ENCODE measurements at places on chromosomes 2 and 18.

DNA sequence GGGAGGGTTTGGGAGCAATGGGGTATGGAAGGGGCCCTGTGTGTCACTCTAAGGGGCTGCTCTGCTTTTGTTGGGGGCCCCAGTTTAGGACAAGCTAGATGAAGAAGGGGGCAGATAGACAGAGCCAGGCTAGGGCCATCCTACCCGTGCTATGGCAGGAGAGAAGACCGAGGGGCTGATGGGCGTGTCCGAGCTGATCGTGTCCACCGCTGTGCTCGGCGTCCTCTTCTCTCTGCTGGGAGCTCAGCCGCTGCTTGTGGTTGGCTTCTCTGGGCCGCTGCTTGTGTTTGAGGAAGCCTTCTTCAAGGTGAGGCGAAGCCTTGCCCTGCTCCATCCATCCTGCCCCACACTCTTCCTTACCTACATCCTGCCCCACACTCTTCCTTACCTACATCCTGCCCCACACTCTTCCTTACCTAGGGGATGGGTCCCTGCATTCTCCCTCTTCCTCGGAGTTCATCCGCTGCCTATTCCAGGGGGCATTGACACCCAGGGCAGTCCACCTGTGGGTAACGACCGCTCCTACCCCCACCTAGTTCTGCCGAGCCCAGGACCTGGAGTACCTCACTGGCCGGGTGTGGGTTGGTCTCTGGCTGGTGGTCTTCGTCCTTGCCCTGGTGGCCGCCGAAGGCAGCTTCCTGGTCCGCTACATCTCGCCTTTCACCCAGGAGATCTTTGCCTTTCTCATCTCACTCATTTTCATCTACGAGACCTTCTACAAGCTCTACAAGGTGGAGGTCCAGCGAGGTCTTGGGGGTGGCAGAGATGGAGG lies 8.9 kb downstream of the SLC4A3 start:
- DNase-seq, result no peak

DNA sequence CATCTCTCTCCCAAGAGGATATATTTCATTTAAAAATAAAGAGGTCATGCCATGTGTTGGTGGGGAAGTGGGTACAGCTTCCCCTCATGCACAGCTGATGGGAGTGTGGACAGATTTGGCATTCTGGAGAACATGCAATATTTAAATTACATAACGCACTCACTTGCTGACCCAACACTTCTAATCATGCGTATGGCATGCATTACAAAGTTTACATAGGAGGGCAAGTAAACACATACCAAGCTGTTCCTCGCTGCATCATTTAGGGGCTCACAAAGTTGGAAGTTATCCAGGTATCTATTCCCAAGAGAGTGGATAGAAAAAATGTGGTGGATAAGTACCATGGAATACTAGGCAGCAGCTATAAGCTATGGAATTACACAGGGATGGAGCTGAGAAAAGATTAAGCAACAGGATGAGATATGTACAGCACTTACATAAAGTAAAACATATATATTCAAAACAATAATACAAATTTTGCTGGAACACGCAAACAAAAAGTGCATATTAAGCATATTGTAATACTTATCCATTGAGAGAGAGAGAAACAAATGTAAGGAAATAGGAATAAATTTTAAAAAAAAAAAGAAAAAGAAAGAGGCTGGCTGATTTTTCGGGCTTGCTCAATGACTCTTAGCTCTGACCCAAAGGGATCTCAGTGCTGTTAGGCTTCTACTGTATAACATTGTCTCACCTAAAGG lies 11.0 kb downstream of the CYP1B1 start:
- DNase-seq, result no peak

DNA sequence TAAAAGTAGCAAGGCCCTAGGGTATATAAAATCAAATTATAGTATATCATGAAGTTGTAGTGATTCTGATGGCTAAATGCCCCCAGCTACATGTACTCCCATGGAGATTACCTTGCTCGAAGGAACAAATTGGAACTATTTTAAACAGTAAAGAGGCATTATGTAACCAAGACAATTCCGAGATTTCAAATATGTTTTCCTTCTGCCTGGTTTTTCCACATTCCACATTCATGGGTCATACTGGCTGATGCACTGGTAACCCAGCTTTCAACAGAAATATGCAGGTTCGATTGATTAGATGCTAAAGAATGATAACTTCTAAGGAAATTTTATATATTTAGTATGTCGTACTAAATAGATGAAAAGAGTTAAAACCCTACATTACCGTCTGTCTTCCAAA lies 62.3 kb upstream of the MGAT4A start:
- no peak for DNase-seq

DNA sequence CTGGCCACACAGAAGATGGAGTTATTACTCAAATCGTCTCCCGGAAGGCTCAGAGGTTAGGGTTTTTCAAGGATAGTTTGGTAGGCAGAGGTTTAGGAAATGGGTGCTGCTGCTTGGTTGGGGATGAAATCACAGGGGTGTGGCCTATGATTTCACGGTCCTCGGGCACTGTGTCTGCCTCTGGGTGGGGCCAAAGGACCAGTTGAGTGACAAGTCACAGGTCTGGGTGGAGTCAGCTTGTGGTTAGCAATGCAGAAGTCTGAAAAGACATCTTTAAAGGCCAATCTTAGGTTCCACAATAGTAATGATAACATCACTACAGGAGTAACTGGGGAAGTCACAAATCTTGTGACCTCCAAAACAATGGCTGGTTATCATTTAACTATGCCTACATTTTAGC lies 387.8 kb downstream of the ZNF521 start:
- DNase-seq, result no peak

- DNase-seq, result no peak
Measured at GRCh38 chr2:23041443-23041842, 343.5 kb upstream of the KLHL29 start.

- DNase-seq, result no peak
Measured at GRCh38 chr2:176567361-176567760, 298.1 kb downstream of the MTX2 start.

DNA sequence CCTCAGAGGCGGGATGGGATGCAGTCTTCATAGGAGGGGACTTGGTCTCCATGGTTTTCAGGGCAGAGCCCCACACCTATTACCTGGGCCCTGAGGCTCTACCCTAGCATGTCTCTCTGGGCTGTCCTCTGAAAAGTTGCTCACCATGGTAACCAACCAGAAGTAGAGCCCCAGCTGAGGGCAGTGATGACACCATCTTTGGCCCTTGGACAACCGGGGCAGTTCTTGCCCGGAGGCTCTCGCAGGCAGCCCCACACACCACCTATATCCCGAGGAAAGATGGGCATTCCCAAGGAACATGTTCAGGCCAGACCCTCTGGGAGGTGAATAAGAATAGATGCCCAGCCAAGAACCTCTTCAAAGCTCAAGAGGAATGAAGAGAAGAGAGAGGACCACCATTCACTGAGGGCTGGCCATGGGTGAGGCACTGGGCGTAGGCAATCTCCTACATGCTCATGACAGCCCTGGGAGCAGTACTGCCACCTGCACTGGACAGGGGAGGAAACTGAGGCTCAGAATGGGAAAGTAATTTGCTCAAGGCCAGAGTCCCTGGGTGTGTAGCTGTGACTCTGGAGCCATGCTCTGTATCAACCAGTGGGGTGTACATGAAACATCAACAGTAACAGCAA lies 72.5 kb downstream of the HS1BP3 start:
- DNase-seq, result no peak

DNA sequence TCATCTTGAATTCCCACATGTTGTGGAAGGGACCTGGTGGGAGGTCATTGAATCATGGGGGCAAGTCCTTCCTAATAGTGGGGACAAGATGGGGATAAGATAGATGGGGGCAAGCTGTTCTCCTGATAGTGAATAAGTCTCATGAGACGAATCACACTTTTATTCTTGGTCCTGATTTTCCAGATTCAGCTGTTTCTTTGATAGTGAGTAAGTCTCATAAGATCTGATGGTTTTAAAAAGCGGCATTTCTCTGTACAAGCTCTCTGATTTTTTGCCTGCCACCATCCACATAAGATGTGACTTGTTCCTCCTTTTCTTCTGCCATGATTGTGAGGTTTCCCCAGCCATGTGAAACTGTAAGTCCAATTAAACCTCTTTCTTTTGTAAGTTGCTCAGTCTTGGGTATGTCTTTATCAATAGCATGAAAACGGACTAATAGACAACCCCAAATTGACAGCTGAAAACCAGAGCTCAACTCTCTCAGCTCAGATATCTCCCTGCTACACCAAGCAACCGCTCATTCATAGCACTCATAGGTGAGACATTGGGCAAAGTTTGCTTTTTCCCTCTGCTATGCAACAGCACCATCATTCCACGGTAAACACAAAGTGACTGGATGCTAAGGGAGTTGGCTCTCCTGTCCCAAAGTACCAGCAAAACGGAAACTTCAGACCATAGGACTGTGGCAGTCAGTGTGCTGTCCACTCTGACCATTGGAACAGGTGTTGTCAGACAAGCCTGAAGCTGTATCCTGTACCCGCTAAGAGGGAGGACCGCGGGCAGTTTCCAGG lies 44.9 kb upstream of the TBC1D8 start:
- DNase-seq, result no peak

GRCh38 chr2:233290051-233290845 lies 17.4 kb upstream of the SAG start:
- no peak for DNase-seq

GRCh38 chr18:47036927-47037578 lies 1.6 kb upstream of the ELOA2 start:
- no peak for DNase-seq

GRCh38 chr2:94977826-94978225 lies 47.7 kb upstream of the MAL start:
- no peak for DNase-seq

DNA sequence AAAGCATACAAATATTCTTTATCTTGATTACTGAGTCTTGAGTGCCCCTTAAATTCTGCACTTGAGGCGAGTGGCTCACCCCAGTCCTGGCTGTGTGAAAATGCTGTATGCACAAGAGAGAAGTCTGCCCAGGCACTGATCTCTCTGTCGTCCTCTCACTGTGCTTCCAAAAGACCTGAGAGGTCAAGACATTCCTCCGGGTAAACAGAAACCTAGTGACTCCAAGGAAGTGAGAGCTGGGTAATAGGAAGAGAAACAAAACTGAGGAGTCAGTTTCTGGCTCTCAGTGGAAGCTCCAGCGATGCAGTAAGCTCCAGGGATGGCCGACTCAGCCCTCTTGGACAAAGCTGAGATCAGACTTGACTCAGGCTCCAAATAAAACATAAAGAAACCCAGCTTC lies 70.9 kb downstream of the AAK1 start:
- no peak for DNase-seq

DNA sequence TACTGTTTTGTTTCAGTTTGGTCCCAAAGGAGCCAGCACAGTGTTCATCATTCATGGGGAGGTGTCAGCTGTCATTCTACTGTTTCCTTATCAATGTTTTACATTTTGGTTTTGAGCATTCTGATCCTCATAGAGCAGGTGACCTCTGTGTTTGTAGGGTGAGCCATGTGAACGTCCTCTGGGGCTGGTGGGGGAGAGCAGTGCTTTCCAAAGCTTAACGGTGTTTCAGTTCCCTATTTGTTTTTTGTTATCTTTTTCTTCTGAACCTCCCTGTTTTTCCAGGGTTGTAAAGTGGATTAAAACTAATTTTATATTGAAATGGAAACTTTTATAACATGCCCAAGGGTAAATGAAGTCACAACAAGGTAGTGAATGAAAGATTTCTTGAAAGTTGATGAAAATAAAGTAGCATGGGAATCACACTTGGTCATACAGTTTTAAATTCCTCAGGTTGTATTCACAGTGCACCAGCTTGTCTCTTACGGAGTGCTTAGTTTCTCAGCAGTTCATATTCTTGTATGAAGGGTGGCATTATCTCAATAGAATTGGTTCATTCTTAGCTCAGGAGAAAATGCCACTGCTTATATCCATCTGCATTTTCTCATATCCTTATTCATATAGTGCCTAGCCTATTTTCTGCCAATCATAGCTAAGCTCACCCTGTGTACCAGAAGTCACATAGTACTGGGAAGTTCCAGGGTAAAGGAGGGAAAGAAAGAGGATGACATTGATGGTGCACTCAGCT lies 54.5 kb downstream of the MAP4K4 start:
- no peak for DNase-seq
